ENCODE measurements at places on chromosomes 7 and 10.

GRCh38 chr7:46881507-46882127, 700.3 kb downstream of the TNS3 start:
- H3K4me1 ChIP-seq, result no peaks in the 10 kb centered on the region
- H3K27ac ChIP-seq, result no peak overlapping the region
- no peaks in the 10 kb centered on the region for H3K27me3 ChIP-seq
- no peak for DNase-seq

GRCh38 chr7:522071-522950, 2.7 kb upstream of the PDGFA start:
- H3K27ac ChIP-seq, result peak overlapping the region; percentile 18
- DNase-seq, result no peak
- peaks cover 36% of the 10 kb centered on the region for H3K27me3 ChIP-seq
- peak overlapping the region; percentile 57 for H3K4me3 ChIP-seq
- H3K4me1 ChIP-seq, result peaks cover 44% of the 10 kb centered on the region

GRCh38 chr10:122348935-122349361, 25.6 kb upstream of the PLEKHA1 start:
- no peak overlapping the region for H3K27ac ChIP-seq
- no peak for DNase-seq
- H3K4me3 ChIP-seq, result no peak overlapping the region
- H3K4me1 ChIP-seq, result no peaks in the 10 kb centered on the region
- no peaks in the 10 kb centered on the region for H3K36me3 ChIP-seq
- H3K27me3 ChIP-seq, result no peaks in the 10 kb centered on the region

- peaks cover 7% of the 10 kb centered on the region for H3K4me1 ChIP-seq
- no peak overlapping the region for H3K27ac ChIP-seq
- DNase-seq, result no peak
- H3K4me3 ChIP-seq, result no peak overlapping the region
- H3K27me3 ChIP-seq, result no peaks in the 10 kb centered on the region
Observed at GRCh38 chr10:32970910-32971309, 12.9 kb upstream of the ITGB1 start.

GRCh38 chr7:33671531-33672262, 233.6 kb upstream of the BMPER start:
- H3K27ac ChIP-seq, result no peak overlapping the region
- no peak overlapping the region for H3K4me3 ChIP-seq
- no peaks in the 10 kb centered on the region for H3K27me3 ChIP-seq
- no peak for DNase-seq
- H3K4me1 ChIP-seq, result peaks cover 6% of the 10 kb centered on the region

- H3K27me3 ChIP-seq, result no peaks in the 10 kb centered on the region
- no peak overlapping the region for H3K4me3 ChIP-seq
- DNase-seq, result no peak
- no peaks in the 10 kb centered on the region for H3K4me1 ChIP-seq
Observed at GRCh38 chr7:30084212-30084611, 50.6 kb upstream of the MTURN start.

DNA sequence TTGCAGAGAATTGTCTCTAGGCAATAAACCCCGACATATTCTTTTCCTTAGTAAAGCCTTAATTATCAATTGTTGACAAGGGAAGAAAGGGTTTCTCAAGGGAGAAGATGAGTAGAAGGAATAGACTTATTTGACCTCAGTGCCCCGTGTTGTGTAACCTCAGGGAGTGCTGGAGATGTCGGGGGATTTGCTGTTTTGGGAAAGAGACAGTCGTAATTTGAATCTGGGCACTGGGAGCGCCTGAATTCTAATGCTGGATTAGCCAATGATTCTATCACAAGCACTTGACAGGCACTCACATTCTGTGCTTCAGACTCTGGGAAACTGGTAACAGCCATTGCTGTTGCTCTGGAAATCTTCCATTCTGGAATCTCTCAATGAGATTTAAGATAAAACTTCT, 13.8 kb upstream of the LMOD2 start:
- no peaks in the 10 kb centered on the region for H3K36me3 ChIP-seq
- peaks cover 12% of the 10 kb centered on the region for H3K4me1 ChIP-seq
- H3K4me3 ChIP-seq, result no peak overlapping the region

DNA sequence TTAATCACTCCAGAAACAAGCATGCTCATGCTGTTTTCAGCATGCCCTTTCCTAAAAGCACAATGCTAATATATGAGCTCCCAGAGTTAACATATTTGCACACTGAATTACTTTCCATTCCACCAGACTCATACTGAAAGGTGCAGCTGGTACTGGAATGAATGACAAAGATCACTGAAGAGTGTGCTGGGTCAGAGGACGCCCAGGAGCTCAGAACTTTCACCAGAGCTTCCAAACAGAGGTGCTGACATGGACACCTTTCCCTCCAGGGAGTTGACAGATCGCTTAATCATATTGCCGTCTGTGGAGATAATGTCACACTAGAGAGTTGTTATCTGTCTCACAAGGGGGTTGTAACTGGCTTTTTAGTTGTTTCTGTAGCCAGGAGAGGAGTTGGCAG, 292.9 kb downstream of the LHFPL3 start:
- no peaks in the 10 kb centered on the region for H3K4me1 ChIP-seq
- H3K36me3 ChIP-seq, result no peaks in the 10 kb centered on the region
- H3K27ac ChIP-seq, result no peak overlapping the region

DNA sequence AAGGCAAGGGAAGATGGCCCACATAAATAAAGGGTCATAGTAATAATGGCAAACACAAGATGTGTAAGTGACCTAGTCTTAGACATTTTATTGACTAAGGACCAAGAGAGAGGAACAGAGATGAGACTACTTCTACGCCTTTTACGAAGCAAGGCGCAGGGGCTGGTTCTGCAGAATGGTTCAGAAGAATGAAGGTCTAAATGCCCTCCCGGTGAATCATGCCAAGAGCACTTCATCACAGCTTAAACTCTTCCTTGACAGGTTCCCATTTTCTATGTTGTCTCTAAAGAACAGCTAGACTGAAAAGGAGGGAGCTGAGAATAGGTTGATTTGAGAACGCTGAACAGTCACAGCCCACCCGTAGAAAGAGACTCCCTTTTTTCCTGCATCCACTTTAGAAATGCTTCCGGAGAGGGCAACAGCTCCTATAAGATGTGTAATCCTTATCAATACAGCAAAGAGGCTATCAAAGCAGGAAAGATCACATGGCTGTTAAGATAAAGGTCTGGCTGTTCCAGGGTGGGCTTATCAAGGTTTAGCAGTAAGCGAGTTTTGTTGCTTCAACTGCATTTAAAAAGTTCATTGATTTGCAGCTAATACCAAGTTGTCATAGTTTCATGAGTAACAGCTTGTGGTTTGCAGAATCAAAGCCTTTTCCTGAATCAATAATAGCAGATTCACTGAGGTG, 93.4 kb upstream of the AUTS2 start:
- H3K4me3 ChIP-seq, result no peak overlapping the region

DNA sequence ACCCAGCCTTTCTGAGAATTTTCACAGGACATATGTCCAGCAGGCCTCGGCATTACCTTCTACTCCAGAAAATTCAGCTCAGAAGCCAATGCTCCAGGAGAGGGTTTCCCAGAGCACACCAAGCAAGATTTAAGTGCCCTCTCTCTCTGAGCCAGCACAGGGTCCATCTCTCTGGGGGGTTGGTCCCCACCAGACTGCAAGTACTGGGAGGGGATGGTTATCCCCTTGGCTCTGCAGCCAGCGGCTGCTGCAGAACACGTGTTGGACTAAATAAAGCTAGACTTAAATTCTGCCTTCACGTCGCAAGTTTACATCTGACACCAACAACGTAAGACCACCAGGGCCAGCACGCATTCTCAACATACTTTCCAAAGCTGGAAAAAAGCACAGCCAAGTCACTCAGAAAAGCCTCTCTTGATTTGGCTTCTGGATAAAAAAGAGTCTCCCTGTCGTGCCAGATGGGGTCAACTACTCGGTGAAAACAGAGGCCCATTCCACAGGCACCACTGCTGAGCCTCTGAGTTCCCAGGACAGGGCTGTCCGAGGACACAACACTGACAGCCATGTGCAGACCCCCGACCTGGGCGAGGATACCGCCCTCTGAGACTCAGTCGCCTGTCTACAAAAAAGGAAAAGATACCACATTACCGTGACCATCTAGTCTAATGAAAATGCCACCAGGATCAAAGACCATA, 77.3 kb downstream of the CTBP2 start:
- peaks cover 30% of the 10 kb centered on the region for H3K4me1 ChIP-seq
- no peaks in the 10 kb centered on the region for H3K27me3 ChIP-seq
- peaks cover 23% of the 10 kb centered on the region for H3K36me3 ChIP-seq
- H3K4me3 ChIP-seq, result no peak overlapping the region
- no peak for DNase-seq
- H3K27ac ChIP-seq, result no peak overlapping the region

DNA sequence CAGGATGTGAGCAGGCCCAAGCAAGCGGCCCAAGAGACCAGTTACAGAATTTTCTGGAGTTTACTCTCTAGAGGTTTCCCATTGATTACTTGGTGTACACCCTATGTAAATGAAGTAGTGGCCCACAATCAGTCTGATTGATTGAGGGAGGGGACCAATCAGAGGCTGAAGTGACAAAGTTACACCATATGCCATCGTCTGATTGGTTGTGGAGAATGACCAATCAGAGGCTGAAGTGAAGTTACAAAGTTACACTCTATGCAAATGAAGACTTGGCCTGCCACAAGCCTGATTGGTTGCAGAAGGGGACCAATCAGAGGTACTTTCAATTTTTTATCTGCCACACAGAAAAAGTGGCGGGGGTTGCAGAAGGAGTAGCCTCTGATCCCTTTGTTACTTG, 83.7 kb downstream of the KIF20B start:
- H3K4me3 ChIP-seq, result no peak overlapping the region
- H3K4me1 ChIP-seq, result no peaks in the 10 kb centered on the region
- H3K27ac ChIP-seq, result no peak overlapping the region
- H3K36me3 ChIP-seq, result no peaks in the 10 kb centered on the region
- DNase-seq, result no peak
- H3K27me3 ChIP-seq, result no peaks in the 10 kb centered on the region

- H3K27ac ChIP-seq, result peak overlapping the region; percentile 56
- DNase-seq, result no peak
- no peaks in the 10 kb centered on the region for H3K27me3 ChIP-seq
- no peaks in the 10 kb centered on the region for H3K36me3 ChIP-seq
Observed at GRCh38 chr10:110074298-110074697, 66.5 kb downstream of the ADD3 start.

DNA sequence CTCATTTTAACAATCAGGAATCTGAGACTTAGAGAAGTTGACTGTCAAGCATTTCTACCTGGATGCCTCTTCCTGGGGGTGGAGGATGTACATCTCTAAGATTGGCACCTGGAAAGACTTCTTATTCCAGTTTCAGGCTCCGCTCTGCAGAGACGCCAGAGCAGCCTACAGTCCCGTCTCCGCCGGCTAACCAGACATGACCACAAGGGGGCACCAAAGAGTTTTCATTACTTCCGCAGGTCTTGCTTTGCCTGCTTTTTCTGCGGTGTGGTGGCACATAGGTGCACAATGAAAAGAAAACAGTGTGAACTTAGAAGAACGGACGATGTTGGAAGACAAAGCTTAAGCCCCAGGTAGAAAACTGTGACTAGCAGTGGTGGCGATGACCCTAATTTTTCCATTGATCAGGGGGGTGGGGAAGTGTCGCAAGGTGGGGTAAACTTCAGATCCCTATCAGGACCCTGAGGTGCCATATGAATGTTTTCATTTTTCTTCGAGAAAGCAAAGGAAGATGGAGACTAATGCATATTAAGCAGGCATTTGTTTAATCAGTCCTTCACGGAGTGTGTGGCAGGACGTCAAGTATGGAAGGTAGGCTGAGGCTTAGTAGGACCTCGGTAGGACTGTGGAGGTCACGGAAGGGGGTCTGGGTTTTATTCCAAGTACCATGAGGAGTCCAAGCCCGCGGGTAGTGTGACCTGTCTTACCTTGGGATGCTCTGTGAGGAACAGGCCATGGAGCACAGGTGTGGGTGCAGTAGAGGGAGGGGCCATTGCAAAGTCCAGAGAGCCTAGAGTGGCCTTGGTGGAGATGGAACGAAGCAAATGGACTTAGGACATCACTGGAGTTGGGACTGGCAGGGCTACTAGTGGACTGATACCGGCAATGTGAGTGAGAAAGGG, 60.1 kb upstream of the SORCS3 start:
- no peak overlapping the region for H3K4me3 ChIP-seq
- peaks cover 6% of the 10 kb centered on the region for H3K27me3 ChIP-seq
- H3K36me3 ChIP-seq, result no peaks in the 10 kb centered on the region
- H3K4me1 ChIP-seq, result no peaks in the 10 kb centered on the region
- DNase-seq, result peak; percentile 63
- H3K27ac ChIP-seq, result no peak overlapping the region

DNA sequence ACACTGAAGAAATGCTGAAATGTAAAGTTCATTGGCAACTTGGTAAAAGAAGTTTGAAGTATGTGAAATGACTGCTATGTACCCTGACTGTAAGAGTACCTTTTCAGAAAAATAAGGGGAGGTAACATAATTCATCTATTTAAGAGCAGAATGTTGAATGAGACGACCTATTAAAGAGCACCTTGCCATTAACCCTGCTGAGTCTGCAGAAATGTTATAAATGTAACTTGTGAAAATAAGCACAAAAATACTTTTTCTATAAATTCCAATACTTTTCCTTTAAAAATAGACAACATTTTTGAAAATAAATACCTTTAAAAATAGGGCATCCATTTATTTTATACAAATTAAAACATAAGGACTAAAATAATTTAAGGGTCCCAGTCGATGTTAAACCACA, 7.7 kb downstream of the TM9SF3 start:
- H3K27ac ChIP-seq, result no peak overlapping the region
- DNase-seq, result no peak
- no peaks in the 10 kb centered on the region for H3K27me3 ChIP-seq
- H3K36me3 ChIP-seq, result peaks cover 6% of the 10 kb centered on the region
- H3K4me3 ChIP-seq, result no peak overlapping the region

- no peak for DNase-seq
- H3K27me3 ChIP-seq, result no peaks in the 10 kb centered on the region
- H3K36me3 ChIP-seq, result no peaks in the 10 kb centered on the region
- H3K4me1 ChIP-seq, result no peaks in the 10 kb centered on the region
- H3K27ac ChIP-seq, result no peak overlapping the region
- H3K4me3 ChIP-seq, result no peak overlapping the region
Observed at GRCh38 chr7:3955026-3955425, 654.0 kb downstream of the SDK1 start.

DNA sequence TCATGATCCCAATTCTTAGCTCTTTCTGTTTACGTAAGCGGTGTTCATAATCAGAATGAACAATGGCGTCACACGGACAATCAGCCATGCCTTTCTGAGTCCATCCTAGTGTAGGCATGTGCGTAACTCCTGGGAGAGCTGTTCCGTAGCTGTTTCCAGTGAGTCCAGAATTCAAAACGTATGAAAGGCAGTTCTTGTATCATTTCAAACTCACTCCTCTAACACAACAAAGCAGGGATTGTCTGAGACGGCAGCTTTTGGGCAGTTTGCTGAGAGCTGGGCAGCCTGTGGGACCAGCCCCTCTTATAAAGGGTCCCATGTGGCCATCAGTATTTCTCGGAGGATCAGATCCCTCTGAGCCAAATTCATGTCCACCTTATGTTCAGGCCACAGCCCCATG, 43.4 kb downstream of the PSPH start:
- no peak overlapping the region for H3K27ac ChIP-seq
- DNase-seq, result no peak
- no peaks in the 10 kb centered on the region for H3K27me3 ChIP-seq
- H3K36me3 ChIP-seq, result peaks cover 10% of the 10 kb centered on the region
- no peak overlapping the region for H3K4me3 ChIP-seq
- no peaks in the 10 kb centered on the region for H3K4me1 ChIP-seq

- no peaks in the 10 kb centered on the region for H3K4me1 ChIP-seq
- DNase-seq, result no peak
- no peaks in the 10 kb centered on the region for H3K27me3 ChIP-seq
- H3K4me3 ChIP-seq, result no peak overlapping the region
- H3K27ac ChIP-seq, result no peak overlapping the region
Observed at GRCh38 chr10:62764011-62764410, 40.5 kb upstream of the ADO start.
